Head of caudate nucleus (tissue), 42 donors: ENCODE measurements at places on chromosomes 1 and 21.

- DNase-seq: peak; percentile 79
These were observed at the start of gene TTLL7 for GRCh38 chr1:83998498-83999315. Gene TTLL7 (minus strand): TSS chr1:83999132. CDS start chr1:83952211, 46,921 bp downstream.

GRCh38 chr1:27525296-27526272, 35.6 kb upstream of the WASF2 start:
- DNase-seq: peak; percentile 62

GRCh38 chr1:230878591-230878990, 10.3 kb upstream of the C1orf198 start:
- DNase-seq: no peak

DNA sequence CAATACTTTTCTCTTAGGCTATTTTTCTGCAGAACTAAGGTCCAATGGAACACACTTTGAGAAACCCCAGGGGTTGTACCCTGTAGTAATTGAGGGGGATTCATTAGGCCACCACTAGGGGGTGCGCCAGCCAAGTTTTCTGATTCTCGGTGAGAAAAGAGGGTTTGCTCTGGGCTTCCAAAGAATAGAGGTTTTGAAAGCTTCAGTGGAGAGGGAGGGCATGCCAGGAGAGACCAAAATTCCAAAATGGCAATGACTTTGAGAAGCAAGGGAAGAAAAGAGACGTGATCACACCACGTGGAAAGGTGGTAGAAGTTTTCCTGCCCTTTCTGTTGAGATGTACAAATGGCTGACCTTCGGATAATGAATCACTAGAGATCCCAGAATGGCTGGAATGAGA, 323.3 kb downstream of the RPS6KC1 start:
- peak; percentile 85 for DNase-seq

- no peak for DNase-seq
These were observed 102.4 kb upstream of the PKN2 start for GRCh38 chr1:88581703-88582102.

GRCh38 chr1:117890452-117890851, 39.0 kb downstream of the GDAP2 start:
- DNase-seq: no peak

- DNase-seq: no peak
These were observed 77.6 kb upstream of the IFFO2 start for GRCh38 chr1:19033926-19034680.

- DNase-seq: no peak
These were observed 65.4 kb upstream of the PARP1 start for GRCh38 chr1:226473325-226473724.

- DNase-seq: no peak
These were observed 21.4 kb upstream of the PTAFR start for GRCh38 chr1:28197682-28198415.

DNA sequence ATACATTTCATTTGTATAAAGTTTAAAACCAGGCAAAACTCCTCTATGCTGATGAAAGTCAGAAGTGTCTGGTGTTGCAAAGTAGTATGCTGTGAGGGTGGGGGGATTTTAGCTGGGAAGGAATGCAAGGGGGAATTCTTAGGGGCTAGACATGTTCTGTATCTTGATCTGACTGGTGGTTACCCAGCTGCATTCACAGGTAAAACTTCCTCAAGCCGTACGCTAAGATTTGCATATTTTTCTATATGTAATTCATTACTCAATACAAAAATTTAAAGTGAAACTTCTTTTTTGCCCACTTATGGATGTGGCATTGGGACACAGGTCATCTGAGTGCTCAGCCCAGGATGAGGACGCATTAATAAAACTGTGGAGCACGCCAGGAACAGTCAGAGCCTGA, 323.3 kb downstream of the PAPPA2 start:
- DNase-seq: no peak

DNA sequence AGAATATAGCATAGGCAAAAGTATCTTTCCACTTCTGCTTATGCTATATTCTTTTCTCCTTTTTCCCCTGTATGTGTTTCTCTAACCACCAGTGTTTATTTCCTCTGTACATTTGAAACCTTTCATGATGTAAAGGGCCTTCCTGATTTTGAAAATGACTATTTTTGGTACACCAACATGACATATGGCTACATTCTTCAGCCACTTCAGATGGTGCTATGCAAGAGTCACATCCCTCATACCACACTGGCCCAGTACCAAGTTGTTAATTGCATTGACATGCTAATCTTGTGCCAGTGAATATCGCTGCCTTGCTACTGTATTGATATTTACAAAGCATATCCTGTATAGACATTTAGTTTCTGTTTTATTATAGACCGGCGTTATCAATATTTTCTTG, 408.7 kb downstream of the NCAM2 start:
- DNase-seq: no peak

DNA sequence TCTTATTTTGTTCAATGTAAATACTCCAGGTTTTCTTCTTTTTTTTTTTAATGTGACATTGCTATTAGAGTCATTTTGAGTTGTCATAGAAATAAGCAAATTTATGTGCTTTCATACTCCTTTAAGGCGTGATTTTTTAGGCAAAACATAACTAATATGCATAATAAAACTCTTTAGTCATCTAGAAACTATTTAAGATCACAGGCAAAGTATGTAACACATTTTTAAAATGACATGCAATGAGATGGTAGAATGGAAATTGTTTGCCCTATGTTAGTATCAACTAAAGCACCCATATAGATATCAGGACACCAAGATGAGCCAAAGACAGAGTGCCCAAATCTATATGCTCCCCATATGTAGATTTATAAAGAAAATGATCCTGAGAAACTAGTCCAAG, 41.5 kb upstream of the SGIP1 start:
- no peak for DNase-seq

GRCh38 chr1:15723631-15724246, 12.3 kb upstream of the SLC25A34 start:
- no peak for DNase-seq

- DNase-seq: no peak
These were observed 18.8 kb downstream of the SLC41A1 start for GRCh38 chr1:205794011-205794730.
